ENCODE measurements at places on chromosomes 12 and 14. TPM values are rescaled to one million over a fixed set of nuclear protein-coding genes. Genes with fewer than 3 reads are reported as not detected.

The WNT1 gene
- total RNA-seq = not detected

- DNase-seq = no peak
These were observed 23.3 kb upstream of the EMP1 start for GRCh38 chr12:13173012-13173932.

The AQP2 gene
- total RNA-seq = not detected

DNA sequence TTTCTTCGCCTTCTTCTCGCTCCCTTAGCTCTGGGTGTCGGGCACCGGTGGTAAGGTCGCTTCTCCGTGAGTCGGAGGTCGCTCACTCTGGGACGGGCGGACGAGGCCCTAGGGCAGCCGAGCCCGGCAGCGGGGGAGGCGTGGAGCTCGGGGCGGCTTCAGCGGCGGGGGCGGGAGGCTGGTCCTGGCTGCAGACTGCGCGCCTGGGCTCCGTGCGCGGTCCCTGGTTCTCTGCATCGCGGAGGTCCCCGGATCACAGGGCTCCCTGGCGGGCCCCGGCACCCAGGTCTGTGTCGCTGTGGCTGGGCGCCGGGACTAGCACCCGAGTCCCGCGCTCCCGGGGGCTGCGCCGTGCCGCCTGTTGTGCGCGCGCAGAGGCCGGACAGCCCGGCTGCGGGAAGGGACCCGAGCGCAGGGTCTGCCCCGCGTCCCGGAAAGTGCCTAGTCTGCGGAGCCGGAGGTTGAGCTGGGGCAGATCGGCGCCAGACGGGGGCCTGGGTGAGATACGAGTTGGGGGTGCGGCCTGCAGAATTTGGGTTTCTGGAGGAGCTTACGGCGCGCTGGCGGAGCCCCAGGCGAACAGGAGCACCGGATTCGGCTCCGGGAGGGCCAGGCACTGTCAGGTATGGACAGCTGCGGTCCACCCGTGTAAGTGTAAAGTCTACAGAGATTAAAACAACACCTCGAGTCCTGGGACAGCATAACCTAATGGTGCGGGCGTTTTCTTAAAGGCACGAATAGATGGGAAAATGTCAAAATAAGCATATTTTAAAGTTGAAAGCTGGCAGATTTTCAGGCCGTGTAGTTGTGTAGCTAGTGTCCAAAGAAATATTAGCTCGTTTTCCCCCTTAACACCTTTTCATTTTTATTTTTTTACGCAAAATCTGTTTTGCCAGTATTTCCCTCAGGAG, 713 bp downstream of the FRMD6 start:
- peak; percentile 29 for DNase-seq

DNA sequence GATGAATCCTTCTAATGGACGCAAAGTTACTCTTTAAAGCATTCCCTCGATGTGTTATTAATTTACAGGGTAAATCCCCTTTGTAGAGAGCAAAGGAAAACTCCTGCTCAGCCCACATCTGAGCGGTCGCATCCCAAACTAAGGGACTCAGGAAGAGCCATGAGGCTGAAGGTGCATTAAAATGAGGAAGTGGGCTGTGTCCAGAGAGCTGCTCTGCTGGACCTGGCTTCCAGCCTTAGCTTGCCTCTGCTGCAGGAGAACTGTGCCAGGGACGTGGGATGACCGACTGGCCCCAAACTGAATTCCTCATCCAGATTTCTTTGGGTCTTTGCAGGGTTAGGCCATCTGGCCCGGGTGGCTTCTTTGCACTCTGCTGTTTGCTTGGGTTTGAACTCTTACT, 88.3 kb downstream of the FBXW8 start:
- DNase-seq = no peak

DNA sequence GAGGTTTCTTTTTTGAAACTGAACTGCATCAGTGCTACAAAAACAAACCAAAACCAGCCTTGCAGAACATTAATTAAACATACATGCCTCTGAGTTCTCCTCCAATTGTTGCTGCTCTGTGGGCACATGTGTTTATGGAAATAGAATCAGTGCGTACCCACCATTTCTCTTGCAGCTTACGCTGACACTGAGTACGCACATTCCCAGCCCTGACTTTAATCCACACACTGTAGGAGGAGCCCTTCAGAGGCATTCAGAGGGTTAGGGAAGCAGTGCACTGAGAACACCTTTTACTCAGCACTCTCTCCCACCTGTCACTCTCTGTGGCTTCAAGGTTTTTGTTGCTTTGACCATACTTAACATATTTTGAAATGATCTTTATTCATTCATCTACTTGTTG, 250.5 kb upstream of the PWP1 start:
- no peak for DNase-seq

- DNase-seq = peak; percentile 63
These were observed 2.3 kb downstream of the GSG1 start for GRCh38 chr12:13100882-13101769.

The NUAK1 gene
- total RNA-seq = 43.6 TPM

DNA sequence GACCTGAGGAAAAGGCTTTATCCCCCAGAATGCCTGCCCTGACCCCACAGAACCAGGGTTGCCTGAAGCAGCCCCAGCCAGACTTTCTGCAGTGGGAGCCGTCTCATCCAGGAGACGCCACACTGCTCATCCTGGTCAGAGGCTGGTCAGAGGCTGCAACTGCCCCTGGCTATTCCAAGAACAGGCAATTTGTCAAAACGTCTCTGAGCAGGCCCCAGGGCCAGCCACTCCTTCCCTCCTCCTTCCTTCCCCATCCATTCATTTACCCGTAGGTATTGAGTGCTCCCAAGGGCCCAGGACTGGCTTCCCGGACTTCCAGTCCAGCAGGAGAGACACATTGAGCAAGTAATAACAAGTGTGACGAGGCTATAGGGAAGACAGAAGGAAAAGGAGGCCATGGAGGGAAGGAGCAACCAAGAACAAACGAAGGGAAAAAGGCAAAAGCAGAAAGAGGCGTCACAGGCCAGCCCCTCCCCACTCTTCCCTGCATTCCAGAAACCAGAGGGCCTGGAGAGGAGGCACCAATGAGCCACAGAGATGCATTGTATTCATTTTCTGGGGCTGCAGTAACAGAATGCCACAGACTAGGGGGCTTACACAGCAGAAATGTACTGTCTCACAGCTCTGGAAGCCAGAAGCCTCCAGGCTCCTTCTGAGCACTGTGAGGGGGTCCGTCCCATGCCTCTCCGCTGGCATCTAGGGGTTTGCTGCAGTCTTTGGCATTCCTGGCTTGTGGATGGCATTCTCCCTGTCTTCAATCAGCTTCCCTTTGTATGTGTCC, 21.0 kb upstream of the CD9 start:
- DNase-seq = no peak

- no peak for DNase-seq
These were observed 938.5 kb downstream of the TRHDE start for GRCh38 chr12:73210548-73211204.

The CLEC9A gene
- total RNA-seq = not detected

DNA sequence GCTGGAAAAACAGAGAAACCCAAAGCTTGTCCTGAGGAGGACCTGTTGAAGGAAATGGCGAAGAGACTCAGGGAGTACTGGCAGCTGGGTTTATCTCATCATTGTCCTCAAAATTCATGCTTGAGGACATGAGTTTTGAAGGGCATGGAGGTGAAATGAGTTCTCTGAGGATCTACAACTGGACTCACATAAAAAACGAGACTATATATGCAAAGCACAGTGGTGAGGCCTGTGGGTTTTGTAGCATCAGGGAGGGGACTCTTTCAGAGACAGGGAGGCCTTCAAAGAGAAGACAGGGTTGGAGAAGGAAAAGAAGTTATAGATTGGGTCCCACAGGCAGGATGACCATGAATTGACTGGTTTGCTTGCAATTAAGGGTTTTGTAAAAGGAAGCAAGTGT, 71.3 kb upstream of the SCN8A start:
- DNase-seq = no peak

GRCh38 chr12:96526110-96526509, 36.7 kb downstream of the CFAP54 start:
- DNase-seq = no peak

DNA sequence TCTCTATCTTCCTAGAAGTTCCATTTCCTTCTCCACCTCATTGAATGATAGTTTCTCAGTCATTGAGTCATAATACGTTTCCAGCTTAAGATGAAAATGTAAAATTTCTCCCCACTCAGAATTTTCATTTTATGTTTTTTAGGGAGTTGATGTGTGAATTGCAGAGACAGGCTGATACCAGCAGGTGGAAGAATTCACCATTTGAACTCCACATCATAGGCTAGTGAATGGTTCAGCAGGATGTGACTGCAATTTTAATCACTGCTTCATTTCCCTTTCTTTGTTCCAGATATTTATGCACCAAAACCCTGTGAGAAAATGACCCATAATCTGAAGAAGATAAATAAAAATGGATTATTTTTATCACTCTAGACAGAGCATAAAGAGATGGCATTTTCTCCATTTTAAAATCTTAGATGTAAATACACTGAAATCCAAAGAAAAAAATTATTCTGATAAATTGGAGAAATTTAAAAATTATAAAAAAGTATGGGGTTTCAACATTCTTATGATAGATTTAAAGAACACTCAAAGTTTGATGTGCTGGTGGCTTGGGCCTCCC, 10.6 kb upstream of the PYGL start:
- peak; percentile 81 for DNase-seq

The IL26 gene
- total RNA-seq = not detected

The WBP11 gene
- total RNA-seq = 26.2 TPM

GRCh38 chr14:31047503-31047902, 21.3 kb upstream of the STRN3 start:
- no peak for DNase-seq

- no peak for DNase-seq
These were observed 20.2 kb upstream of the CLEC4D start for GRCh38 chr12:8493084-8493483.

DNA sequence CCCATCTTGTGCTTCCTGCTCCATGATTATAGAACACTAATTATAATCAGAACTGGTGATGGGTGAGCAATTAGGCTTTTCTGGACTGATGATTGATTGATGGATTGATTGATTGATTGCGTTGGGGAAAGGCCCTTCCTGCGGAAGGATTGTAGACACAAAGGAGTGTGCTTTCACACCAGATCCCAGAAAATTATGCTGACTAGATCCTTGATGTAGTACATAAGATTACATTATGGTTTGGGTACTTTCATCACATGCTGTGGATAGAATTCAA, 8.4 kb downstream of the PELI2 start:
- DNase-seq = no peak

The HOXC12 gene
- not detected for total RNA-seq

The TSPAN9 gene
- 70.4 TPM for total RNA-seq

The AKAP6 gene
- total RNA-seq = 223 TPM
